ENCODE measurements at places on chromosomes 16 and 17. TPM values are rescaled to one million over a fixed set of nuclear protein-coding genes. Genes with fewer than 3 reads are reported as not detected.

YBX2 gene
- 0.57 TPM for polyA plus RNA-seq

KRT33A gene
- polyA plus RNA-seq = not detected

KRT25 gene
- not detected for polyA plus RNA-seq

CES4A gene
- 3.5 TPM for polyA plus RNA-seq

CDH1 gene
- polyA plus RNA-seq = 7.2 TPM

ZPBP2 gene
- not detected for polyA plus RNA-seq

CALB2 gene
- polyA plus RNA-seq = 10.1 TPM

RGS9 gene
- 8.2 TPM for polyA plus RNA-seq

SEZ6L2 gene
- polyA plus RNA-seq = 9.0 TPM

MTHFSD gene
- polyA plus RNA-seq = 12.8 TPM

RBFOX1 gene
- not detected for polyA plus RNA-seq

SETD1A gene
- 21.2 TPM for polyA plus RNA-seq

DHRS7C gene
- polyA plus RNA-seq = not detected

CLEC18C gene
- 0.09 TPM for polyA plus RNA-seq

ABCA10 gene
- polyA plus RNA-seq = 0.16 TPM

CES5A gene
- polyA plus RNA-seq = not detected

SLC16A11 gene
- polyA plus RNA-seq = not detected

CLDN7 gene
- 0.97 TPM for polyA plus RNA-seq

GRAPL gene
- polyA plus RNA-seq = 0.36 TPM

UMOD gene
- not detected for polyA plus RNA-seq

CD300LB gene
- not detected for polyA plus RNA-seq

KCNJ12 gene
- polyA plus RNA-seq = 0.54 TPM

DPEP3 gene
- not detected for polyA plus RNA-seq

KRT12 gene
- not detected for polyA plus RNA-seq

FAM171A2 gene
- polyA plus RNA-seq = 4.2 TPM

FBXW10 gene
- 5.0 TPM for polyA plus RNA-seq

PERCC1 gene
- not detected for polyA plus RNA-seq

FNDC8 gene
- polyA plus RNA-seq = not detected

PRSS27 gene
- polyA plus RNA-seq = 1.2 TPM

EVPLL gene
- polyA plus RNA-seq = 0.05 TPM

KRT32 gene
- polyA plus RNA-seq = not detected

TPSAB1 gene
- polyA plus RNA-seq = not detected

KRT40 gene
- polyA plus RNA-seq = not detected
